ENCODE measurements at places on chromosomes 7 and 10.
A peak's percentile ranks its signal among the peaks of the same experiment; 100 is the strongest.

DNA sequence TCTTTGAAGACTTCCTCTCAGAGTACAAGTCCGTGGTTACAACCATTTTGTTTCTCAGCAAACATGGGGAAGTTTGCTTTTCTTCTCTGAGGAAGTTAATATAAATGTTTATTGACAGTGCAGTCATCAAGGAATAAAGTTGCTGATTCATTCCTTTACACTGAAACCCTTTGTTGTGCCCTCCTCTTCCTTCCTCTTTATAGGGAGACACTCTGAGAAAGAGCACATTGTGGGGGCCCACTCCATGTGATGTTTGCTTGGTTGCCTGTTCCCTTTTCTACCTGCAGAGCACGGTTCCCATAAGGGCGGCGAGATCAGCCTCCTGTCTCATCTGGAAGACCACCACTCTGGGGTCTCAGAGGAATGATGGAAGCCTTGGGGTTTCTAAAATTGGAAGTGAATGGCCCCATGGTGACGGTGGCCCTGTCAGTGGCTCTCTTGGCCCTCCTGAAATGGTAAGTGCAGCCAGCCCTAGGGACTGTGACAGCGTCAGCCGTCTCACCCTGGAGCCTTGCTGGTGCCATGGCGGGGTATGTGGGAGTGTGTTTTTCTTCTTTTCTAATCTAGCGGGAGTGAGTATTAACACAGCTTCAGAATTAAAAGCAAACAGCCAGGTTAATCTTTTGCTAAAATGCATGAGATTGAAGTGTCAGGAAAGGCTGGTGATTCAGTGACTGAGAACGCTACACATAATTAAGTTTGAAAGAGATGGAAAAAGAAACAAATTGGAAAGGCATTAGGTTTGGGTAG lies at the start of gene TBXAS1:
Gene TBXAS1, plus strand, starts transcription at position 240 of the 750 bp plus-strand sequence. Its CDS starts 127 bp downstream, at position 367.
- no peak for DNase-seq

DNA sequence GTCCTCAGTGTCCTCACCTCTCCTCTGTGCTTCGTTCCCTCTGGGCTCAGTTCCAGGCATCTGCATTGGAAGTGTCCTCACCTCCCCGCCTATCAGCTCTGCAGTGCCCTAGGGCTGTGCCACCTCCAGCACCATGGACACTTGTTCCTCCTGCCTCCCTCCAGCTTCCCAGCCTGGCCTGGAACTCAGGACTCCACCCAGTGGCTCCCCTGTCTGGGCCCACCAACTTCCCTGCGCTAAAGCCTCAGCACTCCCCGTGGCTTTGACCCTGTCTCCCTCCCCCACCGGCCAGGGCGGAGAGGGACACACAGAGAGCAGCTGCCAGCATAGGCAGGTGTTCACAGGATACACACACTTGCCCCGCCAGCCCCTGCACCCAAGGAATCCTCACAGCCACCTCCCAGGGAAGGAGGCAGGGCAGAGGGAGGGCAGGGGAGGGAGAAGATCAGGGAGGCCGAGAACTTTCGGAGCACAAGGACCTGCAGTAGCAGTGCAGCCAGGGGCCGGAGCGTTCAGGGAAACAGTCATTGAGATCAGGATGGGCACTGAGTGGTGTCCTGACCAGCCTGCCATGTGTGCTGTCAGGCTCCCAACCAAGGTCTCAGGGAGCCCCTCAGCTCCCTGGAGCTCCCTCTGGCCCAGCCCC lies 31.3 kb downstream of the ANXA8 start:
- no peak for DNase-seq

- DNase-seq, result no peak
These were observed 10.7 kb downstream of the FBXL13 start for GRCh38 chr7:103063895-103064294.

- no peak for DNase-seq
These were observed 113.8 kb upstream of the EEPD1 start for GRCh38 chr7:36039243-36039642.

GRCh38 chr10:27620430-27621397 lies 116.6 kb downstream of the RAB18 start:
- no peak for DNase-seq

DNA sequence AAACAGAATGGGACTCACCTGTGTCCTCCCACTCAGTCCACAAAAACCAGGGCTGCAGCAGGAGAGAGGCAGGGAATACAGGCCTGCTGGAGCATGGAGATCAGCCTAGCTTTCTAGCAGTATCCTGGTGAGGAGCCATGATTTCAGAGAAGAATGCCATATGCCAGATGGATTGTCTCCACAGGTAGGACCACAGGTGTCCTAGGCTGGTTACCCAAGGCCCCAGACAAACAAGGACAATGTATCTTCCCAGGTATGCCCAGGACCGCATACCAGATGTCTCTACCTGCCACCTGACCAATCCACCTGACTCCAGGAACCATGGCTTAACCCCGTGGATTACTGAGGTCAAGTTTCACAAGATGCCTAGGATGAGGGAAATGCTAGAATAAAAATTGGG lies 295.4 kb upstream of the NPSR1 start:
- no peak for DNase-seq

DNA sequence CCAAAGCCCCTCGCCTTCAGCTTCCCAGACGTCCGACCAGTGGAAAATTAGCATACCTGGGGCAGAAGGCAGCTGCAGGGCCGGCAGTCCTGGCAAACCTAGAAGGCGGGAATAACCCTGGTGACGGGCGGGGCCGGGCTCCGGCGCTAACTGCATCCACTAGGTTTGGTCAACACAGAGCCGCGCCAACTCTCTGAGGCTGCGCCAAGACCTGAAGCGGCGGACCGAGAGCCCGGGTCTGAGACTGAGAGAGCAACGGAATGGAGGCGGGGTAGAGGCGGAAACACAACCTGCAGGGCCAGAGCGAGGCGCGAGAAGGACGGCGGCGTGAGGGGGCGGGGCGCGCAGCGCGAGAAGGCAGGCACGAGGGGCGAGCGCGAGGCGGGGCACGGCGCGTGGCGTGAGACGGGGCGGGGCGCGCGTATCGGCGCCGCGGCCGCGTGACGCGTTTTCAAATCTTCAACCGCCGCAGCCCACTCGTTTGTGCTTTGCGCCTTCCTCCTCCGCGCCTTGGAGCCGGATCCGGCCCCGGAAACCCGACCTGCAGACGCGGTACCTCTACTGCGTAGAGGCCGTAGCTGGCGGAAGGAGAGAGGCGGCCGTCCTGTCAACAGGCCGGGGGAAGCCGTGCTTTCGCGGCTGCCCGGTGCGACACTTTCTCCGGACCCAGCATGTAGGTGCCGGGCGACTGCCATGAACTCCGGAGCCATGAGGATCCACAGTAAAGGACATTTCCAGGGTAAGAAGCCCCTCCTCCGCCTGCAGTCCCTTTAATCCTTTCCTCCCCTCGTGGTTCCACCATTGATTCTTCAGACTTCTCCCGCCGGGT lies at the start of the genes DBF4 and SLC25A40:
Gene DBF4, plus strand, starts transcription at position 454 of the 829 bp plus-strand sequence. Its CDS starts 240 bp downstream, at position 694.
Gene SLC25A40, minus strand, starts transcription at position 321 of the 829 bp plus-strand sequence. CDS start 17,633 bp downstream, outside the sequence.
- DNase-seq, result peak; percentile 85

- no peak for DNase-seq
These were observed 41.6 kb upstream of the MINDY3 start for GRCh38 chr10:15901889-15902288.

DNA sequence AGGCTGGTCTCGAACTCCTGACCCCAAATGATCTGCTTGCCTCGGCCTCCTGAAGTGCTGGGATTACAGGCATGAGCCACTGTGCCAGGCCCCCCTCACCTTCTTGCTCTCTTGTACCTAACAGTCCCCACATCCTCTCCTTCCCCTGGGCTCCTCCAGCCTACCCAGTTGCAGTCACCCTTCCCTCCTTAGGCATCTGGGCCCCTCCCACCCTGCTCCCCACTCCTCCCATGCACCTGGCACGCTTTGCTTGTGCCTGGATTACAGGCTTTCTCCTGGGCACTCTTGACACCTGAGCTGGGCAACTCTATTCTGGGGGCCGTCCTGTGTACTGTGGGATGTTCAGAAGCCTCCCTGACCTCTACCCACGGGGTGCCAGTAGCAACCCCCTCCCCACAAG lies 3.0 kb downstream of the CLDN15 start:
- DNase-seq, result no peak

DNA sequence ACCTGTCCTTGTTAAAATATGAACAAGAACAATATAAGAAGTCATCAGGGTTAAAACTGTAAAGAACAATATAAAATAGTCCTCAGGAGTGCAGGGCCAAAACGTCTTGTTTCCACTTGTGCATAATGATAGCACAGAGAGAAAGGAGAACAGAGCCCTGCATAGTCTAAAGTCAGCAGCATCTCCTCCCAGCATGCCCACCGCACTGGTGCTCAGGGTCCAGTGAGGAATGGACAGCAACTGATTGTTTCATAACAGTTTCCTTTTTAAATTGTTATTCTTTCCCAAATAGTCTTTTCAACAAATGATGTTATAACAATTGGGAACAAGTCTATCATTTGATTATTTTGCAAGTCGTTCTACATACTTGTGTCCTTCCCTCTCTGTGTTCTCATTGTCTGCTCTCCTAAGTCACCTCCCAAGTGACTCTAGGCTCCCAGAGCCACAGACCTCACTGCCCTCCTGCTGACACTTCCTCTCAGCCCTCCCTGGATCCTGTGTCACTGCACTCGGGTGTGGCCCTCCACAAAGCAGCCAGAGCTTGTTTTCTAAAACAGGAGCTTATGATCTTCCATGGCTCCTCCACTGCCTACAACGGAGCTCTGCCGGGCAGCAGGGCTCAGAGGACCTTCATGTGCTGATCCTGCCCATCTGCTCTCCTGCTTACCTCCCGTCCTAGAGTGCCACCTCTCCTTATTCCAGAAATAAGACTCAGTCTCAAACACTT lies 27.6 kb downstream of the COBL start:
- DNase-seq, result no peak

GRCh38 chr7:14626076-14626475 lies 276.5 kb downstream of the DGKB start:
- no peak for DNase-seq

GRCh38 chr10:122507616-122508015 lies 46.3 kb downstream of the HTRA1 start:
- DNase-seq, result no peak

DNA sequence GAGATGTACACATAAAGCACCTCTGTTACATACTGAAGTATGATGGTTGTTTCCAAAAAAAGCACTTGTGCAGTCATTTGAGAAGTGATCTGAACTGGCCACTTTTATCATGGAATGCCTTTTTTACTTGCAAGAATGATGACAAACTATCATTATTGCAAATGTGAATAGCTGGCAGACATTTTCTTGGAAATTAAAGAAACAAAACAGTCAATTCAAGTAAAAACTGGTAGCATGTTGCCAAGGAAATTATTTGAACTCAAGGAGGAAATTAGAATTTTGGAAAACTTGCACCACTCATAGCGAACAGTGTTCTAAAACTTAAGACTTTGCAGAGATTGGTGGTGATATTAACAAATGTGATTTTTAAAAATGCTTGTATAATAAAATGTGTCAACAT lies 6.6 kb downstream of the RHEB start:
- DNase-seq, result no peak

- no peak for DNase-seq
These were observed 55.4 kb downstream of the SLC37A3 start for GRCh38 chr7:140342727-140343514.

GRCh38 chr7:17943006-17943405 lies 2.7 kb upstream of the SNX13 start:
- DNase-seq, result no peak

GRCh38 chr7:106239406-106239805 lies 45.4 kb downstream of the NAMPT start:
- no peak for DNase-seq

GRCh38 chr7:104252409-104253134 lies 44.8 kb upstream of the ORC5 start:
- no peak for DNase-seq

- DNase-seq, result no peak
These were observed 111.2 kb upstream of the PTN start for GRCh38 chr7:137454767-137455166.

GRCh38 chr7:144792050-144792449 lies 43.8 kb downstream of the TPK1 start:
- no peak for DNase-seq
